ENCODE measurements at places on chromosomes 7 and 10.
A peak's percentile ranks its signal among the peaks of the same experiment; 100 is the strongest.

DNA sequence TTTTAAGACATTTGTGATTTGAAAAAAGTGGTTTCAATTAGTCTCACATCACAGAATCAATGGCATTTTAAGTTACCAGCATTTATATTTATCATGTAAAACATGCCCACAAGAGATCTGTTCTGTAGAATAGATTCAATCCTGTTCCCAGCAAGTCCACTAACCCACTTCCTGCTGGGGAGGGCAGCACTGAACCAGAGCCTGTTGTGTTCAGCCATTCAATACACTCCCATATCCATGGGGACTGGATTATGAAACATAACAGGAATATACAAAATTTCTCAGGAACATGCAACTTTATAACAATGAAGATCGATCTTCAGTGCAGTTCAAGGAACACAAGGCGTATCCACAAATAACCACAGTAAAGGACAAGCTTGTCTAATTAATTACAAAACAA, 24.4 kb upstream of the ANK3 start:
- no peak for DNase-seq

GRCh38 chr10:130329792-130330191, 193.6 kb downstream of the GLRX3 start:
- no peak for DNase-seq

- no peak for DNase-seq
Observed at GRCh38 chr7:44395067-44395466, 69.7 kb upstream of the CAMK2B start.

DNA sequence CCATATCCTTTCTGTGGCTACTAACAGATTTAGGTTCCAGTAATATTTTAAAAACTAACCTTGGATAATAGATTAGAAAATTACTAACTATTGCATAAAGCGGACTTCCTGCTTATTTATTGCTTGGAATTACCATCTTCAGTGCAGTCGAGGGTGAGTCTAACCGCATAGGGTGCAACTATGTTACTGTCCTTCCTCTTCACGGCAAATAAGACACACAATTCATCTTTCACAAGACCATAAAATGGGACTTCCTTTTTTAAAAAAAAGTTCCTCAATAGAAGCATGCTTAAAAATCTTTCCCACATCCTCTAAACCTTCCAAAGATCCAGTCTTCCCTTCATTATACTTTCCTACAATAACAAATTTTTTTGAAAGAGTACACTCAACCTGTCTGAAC, 2.1 kb downstream of the SLC25A40 start:
- DNase-seq = peak; percentile 76

DNA sequence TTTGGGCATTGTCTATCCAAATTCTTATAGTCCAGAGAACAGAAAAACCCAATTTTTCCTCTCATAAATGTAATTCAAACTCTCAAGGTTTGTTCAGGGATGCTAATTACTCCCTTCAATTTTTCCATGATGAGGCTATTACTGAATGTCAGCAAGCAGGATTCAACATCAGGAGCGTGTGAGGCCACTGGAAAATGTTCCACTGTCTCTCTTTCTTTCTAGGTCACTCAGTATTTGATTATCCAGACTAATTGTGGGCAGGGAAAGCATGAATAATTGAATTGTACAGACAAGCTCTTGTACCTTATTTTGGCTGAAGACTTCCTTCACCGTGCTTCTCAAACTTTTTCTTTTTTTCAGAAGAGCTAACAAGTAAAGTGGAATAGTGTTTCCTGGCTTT, 30.7 kb downstream of the THNSL1 start:
- DNase-seq = no peak

Data from suppressor macrophage (primary cell).